ENCODE measurements at places on chromosomes 1 and 21.

- no peaks in the 10 kb centered on the region for H3K27me3 ChIP-seq
- DNase-seq, result no peak
- H3K36me3 ChIP-seq, result no peaks in the 10 kb centered on the region
- H3K27ac ChIP-seq, result no peak overlapping the region
- H3K4me3 ChIP-seq, result no peak overlapping the region
Observed at GRCh38 chr1:175673371-175674150, 69.8 kb downstream of the TNR start.

GRCh38 chr1:162857850-162858249 is 3.1 kb downstream of the CCDC190 start:
- H3K4me3 ChIP-seq, result no peak overlapping the region
- no peaks in the 10 kb centered on the region for H3K27me3 ChIP-seq
- H3K27ac ChIP-seq, result no peak overlapping the region
- H3K4me1 ChIP-seq, result no peaks in the 10 kb centered on the region
- H3K36me3 ChIP-seq, result no peaks in the 10 kb centered on the region
- DNase-seq, result no peak

DNA sequence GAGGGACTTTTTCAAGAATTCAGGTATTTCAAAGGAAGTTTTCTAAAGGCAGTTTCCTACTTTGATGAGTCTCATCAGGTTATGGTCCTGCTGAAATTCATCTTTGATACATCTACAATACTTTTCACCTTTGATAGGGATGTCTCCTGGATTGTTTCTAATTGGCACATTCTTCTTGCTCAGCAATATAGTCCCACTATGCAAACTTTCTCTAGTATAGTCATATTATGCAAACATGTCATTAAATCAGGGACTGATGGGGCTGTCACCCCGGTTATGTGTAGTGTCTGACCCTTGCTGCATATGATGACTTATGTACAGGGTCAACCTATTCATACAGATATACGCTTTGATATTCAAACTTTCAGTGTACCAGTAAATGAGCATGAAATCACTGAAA is 379 bp upstream of the FCRL1 start:
- H3K4me3 ChIP-seq, result no peak overlapping the region
- H3K27me3 ChIP-seq, result no peaks in the 10 kb centered on the region
- H3K36me3 ChIP-seq, result no peaks in the 10 kb centered on the region
- H3K27ac ChIP-seq, result no peak overlapping the region

DNA sequence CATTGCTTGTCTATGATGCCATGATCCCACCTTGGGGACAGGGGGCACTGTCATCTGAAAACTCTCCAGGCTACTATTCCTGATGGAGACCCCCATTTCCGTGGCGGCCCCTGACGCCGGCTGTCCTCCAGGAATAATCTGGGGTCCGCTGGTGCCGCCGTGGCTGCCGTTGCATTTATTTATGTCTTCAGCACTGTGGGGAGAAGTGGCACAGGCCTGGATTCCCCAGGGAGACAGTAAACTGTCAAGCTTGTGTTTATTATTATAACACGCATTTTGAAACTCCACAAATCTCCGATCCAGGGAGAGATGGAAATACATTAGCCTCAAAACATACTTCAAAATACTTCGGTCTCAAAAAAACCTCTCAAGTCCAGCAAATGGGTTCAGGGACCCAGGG is 126.9 kb upstream of the C1orf174 start:
- no peak for DNase-seq
- H3K36me3 ChIP-seq, result no peaks in the 10 kb centered on the region
- no peak overlapping the region for H3K27ac ChIP-seq
- H3K4me1 ChIP-seq, result no peaks in the 10 kb centered on the region
- H3K4me3 ChIP-seq, result no peak overlapping the region
- H3K27me3 ChIP-seq, result no peaks in the 10 kb centered on the region

Measured in vagina (tissue), 2 donors.